Right ventricle myocardium inferior (tissue), 1 donor: ENCODE measurements at places on chromosomes 4 and X. TPM values are rescaled to one million over a fixed set of nuclear protein-coding genes. Genes with fewer than 3 reads are reported as not detected.

XAGE2 gene
- not detected for total RNA-seq

- DNase-seq, result no peak
Measured at GRCh38 chr4:24677909-24678308, 93.6 kb upstream of the DHX15 start.

DNA sequence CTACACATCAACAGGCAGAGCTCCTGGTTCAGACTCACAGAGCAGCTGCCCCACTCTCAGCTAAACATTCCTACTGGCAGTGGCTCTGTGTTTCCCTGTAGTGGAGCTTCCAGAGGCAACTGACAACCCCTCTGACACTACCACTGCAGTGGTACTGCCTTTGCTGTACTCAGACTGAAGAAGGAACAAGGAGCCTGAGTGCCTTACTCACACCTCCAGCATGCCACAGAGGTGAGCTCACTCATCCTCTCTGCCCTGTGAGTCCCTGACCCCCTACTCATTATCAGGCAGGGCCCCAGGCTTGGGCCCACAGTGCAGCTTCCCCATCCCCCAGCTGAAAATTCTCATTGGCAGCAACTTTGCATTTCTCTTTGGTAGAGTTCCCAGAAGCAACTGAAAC lies 240.5 kb upstream of the POF1B start:
- DNase-seq, result no peak

SHOX gene
- not detected for total RNA-seq

DNA sequence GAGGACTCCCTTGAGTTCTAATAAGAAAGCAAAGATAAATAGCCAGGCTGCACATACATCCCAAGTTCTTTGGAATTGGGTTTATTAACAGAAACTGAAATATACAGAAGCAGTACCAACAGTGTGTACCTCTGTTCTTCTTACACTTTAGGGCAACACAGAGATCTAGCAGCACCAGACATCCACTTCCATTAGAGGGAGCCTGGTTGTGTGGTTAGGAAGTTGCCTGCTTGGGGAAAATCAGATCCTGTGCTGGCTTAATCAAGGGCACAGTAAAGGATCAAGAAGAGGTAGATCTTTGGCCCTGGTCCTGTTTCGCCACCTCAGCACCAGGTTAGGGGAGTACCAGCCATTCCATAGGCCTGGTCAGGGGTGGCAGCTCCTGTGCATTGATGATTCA lies 231.1 kb upstream of the ARHGAP24 start:
- no peak for DNase-seq

STOX2 gene
- 9.9 TPM for total RNA-seq

MBNL3 gene
- total RNA-seq, result 27.5 TPM

NLRP2B gene
- total RNA-seq, result not detected

DNA sequence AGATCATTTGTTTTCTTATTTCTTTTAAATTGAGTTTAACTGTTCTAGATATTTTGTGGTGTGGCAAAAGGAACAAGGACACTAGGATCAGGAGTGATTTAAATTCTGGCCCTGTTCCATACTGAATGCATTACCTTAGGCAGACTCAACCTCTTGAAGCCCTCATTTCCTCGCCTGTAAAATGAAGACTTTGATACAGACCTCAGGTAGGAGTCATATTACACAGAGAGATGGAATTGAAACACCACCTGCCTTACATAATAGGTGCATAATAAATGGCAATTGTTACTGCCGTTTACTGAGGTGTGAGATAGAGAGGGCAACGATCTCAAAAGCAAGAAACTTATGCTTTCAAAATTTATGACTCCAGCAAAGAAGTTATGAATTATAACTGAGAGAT lies 28.2 kb upstream of the RASSF6 start:
- DNase-seq, result no peak

ZNF718 gene
- total RNA-seq, result 6.3 TPM

LRBA gene
- total RNA-seq, result 16.9 TPM

GRCh38 chrX:68824565-68825125 lies 4.2 kb upstream of the EFNB1 start:
- no peak for DNase-seq

- DNase-seq, result no peak
Measured at GRCh38 chrX:131734621-131735020, 190.7 kb downstream of the OR13H1 start.
